ENCODE measurements at places on chromosomes 16 and 17.

DNA sequence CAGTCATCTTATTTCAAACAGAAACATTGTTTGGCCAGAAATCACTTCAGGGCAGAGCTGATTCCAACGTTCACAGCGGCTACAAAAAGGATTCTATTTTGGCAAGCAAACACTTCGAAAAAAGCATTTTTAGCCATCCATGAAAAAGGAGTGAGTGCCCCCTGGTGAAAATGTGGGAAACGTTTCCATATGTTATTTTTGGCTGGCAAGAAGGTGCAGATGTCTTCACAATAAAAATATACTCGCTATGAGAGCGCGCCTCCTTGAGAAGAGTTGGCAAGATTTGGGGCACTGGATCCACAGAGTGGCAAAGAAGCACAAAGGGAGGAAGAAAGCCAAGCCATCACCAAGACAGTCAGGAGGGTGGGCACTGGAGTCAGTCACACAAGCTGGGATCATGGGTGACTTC lies 191.1 kb downstream of the CHD9NB start:
- peak; percentile 12 for DNase-seq

DNA sequence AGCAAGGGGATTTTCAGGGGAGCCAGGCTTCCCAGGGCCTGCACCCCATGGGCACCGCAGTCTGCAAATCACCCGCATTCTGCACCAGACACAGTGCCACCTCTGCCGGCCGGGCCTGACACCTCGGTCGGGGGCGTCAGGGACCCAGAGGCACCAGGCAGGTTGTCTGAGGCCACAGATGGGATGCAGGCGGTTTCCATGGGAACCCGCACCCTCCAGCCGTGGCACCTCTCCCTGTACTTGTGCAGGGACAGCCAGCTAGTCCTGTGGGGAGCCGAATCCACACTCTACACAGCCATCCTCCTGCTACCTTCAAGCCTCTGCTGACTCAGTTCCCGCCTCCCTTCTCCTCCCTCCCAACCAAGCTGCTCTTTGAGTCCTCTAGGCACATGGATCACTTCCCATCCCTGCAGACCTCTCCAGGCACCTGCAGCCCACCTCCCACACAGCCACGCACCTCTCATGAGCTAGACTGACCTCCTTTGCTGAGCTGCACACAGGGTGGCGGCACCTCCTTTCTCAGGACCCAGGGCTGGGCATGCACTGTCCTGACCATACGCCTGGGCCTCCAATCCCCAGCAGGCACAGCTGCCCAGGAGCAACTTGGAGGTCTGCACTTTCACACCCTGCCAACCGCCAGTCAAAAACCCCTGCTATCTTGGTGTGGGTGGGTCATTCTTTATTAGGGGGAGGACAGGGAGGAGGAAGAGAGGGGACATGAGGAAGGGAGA lies 119.5 kb downstream of the C16orf78 start:
- DNase-seq, result no peak

DNA sequence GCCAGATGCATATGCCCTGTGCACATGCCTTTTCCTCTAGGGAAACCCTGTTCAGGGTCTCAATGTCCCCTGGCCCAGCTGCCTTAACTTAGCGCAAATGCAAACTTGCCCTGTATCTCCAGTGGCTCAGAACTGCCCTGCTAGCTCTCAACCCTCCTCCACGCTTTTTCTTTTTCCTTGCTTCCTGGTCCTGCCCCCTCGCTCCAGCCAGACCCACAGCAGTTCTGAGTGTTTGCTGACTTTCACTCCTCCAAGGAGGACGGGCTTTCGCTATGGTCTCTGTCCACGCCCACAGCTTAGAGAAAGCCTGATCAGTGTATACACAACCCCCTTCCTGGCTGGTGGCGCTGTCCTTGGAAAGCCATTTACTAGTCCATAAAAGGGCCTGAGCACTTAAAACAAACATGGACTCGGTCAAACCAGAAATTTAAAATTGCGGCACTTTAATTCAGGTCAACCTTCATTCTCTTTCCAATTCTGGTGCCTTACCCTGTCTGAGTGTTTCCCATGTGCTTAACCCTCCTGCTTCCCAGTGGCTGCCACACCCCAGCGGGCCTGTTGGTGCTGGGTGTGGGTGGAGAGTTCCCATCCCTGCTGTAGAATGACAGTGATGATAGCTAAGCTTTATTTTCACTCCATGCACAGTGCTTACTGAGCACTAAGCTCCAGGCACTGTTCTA lies 15.6 kb upstream of the TMEM98 start:
- DNase-seq, result no peak

GRCh38 chr17:65029605-65030336 lies 26.8 kb downstream of the GNA13 start:
- no peak for DNase-seq

DNA sequence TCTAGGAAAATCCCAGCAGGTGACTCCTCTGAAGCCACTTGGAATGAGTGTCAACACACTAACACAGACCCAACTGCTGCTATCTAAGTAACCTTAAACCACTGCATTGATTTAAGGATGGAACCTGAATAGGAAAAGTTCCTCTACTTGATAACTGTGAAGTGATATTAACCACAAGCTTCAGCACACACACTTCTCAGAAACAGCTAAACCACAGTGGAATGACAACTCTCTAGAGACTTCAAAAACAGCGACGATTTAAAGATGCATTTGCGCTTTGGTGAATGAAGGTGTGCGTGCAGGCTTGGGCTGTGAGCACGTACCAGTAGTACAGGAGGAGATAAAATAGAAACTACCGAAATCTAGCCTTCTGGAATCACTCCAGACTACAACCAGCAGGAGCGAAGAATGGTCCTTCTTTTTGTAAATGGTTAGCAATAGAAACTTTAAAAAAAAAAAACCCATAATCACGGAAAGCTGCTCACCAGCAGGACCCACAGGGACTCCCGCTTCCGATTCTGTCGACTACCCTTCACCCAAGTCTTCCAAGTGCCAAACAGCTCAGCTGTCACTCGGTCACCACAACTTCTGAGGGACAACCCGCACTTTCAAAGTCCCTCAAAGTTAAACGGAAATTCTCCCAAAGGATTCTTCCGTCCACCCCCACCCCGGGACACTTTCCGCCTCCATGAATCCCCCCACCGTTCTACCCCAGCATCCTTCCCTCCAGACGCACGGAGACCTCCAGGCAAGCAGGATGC lies 137.7 kb upstream of the CORO6 start:
- no peak for DNase-seq

- DNase-seq, result no peak
These were observed 26.1 kb downstream of the GPR142 start for GRCh38 chr17:74393346-74393942.

DNA sequence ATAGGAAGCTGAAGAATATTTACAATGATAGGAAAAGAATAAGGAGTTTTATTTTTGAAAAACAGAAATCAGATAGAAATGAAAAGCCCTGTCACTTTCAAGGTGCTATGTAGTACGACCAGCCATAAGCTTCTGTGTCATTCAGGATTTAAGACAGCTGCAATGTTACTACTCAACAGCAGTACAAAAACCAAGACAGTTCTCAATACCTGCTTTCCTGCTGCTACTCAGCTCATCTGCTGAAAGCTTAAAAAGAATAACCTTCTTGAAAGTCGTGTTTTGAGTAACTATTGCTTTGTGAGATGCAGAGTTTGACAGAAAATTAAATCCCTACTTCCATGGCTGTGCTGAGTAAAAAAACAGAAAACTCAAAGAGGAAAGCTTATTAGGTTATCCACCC lies 8.7 kb downstream of the GRB2 start:
- no peak for DNase-seq

DNA sequence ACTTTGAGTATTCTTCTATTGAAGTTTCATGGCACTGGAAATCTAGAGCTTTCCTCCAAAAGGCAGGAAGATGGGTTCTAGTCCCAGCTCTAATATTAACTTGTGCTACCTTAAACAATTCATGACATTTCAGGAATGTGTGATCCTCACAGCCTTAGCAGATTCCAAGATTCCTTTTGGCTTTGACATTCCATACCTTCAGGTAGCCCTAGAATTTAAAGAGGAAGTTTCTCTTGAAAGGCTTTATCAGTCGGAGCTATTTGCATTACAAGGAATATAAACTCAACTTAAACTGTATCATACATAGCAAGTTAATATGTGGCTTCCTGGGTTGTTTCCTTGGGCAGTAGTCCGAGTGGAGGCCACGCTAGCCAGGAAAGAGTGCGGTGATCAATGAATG lies 330.0 kb downstream of the SHISA9 start:
- no peak for DNase-seq

DNA sequence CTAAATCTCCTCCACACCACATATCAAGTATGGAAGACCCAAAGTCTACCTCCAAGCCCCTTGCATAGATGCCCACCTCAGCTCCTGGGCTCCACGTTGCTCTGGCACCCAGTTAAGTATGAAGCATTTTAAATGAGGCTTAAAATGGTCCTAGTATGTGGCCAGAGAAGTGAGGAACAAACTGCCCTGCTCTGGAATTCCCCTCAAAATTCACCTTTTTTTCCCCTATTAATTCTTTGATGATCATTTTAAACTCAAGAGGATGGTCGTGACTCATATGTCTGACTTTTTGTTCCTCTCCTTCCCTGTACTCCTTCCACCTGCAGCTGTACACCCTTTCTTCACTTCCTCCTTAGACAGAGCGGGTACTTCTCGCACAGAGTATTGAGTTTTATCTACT lies 234.5 kb upstream of the MYOCD start:
- no peak for DNase-seq

GRCh38 chr17:56810891-56811775 lies 22.6 kb downstream of the C17orf67 start:
- no peak for DNase-seq

DNA sequence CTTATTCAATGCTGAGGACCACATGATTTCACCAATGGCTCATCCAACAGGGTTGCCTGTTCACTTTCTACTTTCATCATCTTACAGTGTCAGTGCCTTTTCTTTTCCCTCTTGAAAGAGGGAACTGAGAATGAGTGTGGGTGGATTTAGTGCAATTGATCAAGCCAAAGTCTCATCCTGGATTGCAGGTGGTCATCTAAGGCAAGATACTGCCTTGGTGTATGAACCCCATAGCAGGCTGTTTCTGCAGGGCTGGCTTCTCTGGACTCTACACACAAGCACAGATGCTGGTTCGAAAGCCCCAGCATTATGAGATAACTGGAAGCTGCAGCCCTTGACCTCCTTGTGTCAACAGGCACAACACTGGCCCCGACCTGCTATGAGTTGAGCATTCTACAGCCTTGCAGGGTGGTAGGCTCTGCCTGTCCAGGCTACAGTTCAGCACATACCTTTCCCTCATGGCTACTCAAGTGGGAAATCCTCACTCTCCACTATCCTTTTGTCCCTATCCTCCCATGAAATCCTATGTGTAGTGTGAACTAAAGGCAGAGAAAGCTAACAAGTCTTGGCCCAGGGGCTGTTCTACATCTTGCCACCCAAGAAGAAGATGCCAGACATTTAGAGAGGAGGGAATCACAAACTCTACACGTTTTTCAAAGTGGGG lies 358.7 kb downstream of the SLC39A11 start:
- DNase-seq, result no peak

- DNase-seq, result no peak
These were observed 260.8 kb upstream of the ZFHX3 start for GRCh38 chr16:73308771-73309170.

DNA sequence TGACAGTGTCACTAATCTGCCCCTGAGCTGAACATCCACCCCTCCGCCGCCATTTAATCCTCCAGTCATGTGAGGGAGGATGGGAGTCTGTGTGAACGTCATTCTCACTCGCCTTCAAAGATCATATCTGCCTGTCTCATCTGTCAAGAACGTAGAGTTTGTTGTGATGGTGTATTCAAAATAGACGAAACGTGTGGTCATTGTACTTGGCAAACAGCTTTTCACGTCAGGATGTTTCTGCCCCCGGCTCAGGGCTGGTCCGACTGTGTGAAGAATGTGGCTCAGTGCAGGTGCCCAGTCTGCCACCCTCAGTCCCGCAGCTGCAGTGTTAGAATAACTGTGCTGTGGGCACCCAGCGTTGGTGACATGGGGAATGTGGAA lies 148.0 kb downstream of the KCNJ12 start:
- no peak for DNase-seq

- DNase-seq, result no peak
These were observed 963 bp upstream of the METTL22 start for GRCh38 chr16:8620535-8620934.

DNA sequence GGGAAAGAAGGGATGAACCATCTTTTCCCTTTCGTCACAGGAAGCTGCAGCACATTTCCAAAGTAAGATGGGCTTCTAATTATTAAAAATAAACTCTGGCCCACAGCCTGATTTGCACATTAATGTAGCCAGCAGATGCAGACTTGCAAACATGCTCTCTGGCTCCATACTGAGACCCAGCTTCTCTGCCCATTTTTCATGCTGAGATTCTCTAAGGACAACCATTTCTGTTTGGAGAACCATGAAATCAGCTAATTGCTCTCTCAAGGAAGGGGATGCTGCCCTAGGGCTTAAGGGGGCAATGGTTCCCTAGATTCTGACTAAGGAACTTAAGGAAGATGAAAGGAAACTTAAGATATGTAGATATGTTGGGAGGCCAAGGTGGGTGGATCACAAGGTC lies 63.0 kb upstream of the CES5A start:
- DNase-seq, result no peak

DNA sequence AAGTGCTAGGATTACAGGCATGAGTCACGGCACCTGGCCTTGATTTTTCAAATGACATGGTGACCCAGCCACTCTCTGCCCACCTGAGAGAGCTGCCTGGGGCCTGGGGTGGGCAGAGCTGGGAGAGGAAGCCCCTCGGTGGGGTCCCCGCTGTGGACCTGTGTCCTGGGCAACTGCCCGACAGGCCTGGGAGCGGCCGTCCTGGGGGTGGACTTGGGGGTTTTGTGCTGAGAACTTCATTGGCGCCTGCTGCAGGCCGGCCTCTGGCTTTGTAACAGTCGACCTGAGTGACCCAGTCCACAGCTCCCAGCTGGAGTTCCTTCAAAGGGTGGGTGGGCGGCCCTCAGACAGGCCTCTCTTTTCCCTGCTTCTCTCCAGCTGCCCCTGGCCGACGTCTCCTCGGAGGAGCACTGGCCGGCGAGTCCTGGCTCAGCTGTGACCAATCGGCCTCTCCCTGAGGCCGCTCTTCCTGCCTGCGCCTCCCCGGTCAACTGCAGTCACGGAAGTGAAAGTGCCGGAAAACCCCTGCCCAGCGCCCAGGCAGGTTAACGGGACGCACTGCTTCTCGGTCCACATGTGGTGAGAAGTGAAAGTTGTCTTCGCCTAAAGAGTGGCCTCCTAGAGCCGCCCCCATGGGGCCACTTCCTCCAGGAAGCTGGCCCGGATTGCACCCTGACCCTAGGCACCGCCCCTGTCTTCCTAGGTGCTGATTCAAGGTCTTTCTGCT lies 5.5 kb downstream of the CBFA2T3 start:
- DNase-seq, result no peak

Data from NCI-H345 (cell line).